ENCODE measurements at places on chromosomes 2 and 18.
A peak's percentile ranks its signal among the peaks of the same experiment; 100 is the strongest.

- no peak for DNase-seq
Measured at GRCh38 chr2:102193074-102193473, 6.3 kb downstream of the IL1RL2 start.

- DNase-seq, result no peak
Measured at GRCh38 chr2:16210841-16211240, 270.5 kb downstream of the MYCN start.

DNA sequence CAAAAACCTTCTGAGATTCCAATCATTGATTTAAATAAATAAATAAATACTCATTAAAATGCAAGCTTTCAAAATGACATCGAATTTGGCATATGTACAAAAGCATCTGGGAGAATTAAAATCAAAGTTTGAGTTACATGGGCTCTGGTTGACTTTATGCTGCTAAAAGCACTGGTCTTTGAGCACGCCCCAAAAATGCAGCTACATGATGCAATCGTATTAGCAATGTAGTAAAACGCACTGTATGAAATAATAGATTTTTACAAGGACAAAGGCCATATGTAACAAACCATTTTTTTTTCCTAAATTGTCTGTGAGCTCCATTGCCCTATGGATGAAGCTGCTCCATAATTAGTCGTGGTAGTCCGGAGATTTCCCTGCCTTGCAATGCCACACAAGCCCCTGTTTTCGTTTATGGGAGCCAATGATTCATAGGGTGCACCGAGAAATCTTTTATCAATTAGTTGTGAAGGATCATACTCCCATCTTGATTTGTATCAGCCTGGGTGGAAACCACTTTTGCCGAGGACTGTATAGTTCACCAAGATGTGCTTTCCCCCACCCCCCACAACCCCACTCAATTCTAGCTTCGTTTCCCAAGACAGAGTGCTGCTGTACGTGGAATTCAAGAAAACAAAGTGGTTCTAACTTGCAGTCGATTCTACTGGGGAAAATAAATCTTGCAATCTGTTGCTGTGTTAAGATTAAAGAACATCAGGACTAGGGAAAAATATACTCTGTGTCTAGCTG, 268.4 kb downstream of the IRS1 start:
- DNase-seq, result no peak

DNA sequence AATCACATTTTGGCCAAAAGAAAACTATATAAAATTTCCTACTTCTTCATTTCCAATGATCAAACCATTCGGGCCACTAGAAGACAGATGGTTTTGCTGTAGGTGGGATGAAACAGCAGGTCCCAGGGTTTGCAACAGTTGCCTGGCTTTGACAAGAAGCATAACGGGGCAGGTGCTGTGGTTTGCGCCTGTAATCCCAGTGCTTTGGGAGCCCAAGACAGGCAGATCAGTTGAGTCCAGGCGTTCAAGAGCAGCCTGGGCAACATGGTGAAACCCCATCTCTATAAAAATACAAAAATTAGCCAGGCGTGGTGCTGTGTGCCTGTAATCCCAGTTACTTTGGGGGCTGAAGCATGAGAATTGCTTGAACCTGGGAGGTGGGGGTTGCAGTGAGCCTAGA, 81.4 kb upstream of the XPO1 start:
- DNase-seq, result no peak

GRCh38 chr18:3397031-3397750, 52.8 kb upstream of the TGIF1 start:
- DNase-seq, result no peak

- DNase-seq, result no peak
Measured at GRCh38 chr2:219221957-219222518, 3.3 kb upstream of the ABCB6 start.

DNA sequence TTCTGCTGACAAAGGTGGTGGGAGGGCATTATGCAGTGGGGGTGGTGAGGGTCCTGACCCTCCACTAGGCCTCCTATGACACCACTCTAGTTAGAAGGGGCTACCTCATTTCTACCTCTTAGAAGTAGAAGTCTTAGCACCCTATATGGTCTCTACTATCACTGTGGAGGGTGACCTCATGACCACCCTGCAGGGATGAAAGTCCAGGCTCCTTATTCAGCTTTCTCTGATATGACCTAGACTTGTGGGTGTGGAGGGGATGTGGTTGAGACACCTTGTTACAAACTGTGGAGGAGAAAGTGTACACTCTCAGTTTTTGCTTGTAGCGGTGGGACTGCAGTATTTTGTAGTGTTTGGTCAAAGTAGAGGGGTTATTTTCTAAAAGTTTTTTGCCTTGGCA, 18.6 kb downstream of the TMEM182 start:
- no peak for DNase-seq

DNA sequence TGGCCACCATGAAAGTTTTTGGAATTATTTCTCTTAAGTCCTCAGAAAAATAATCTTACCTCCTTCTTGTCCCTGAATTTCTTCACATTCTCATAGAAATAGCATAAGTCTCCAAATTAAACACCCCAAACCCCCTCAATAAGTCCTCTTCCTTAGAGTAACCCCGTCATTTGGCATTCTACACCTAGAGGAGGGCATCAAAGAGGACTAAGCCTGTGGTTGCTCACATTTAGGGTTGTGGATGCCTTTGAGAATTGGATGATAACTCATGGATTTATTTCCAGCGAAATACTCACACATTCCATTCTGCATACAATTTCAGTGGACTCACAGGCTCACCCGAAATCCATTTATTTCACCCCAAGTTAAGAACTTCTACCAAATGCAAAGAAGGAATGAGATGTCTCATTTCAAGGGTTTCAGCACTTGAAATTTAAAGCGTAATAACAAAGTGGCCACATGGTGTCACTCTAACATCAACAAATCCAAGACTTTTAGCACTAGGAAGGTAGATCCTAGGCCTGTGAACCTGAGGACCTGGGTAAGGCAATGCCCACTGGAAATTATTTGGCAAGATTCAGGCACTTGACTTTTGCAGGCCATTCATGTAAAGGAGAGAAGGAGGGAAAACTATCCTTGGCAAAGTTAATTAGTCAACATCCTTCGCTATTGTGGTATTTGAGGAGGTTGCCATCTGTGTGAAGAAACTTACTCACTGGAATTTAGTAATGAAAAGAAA, 24.6 kb downstream of the DYTN start:
- peak; percentile 63 for DNase-seq

GRCh38 chr2:231672617-231673347, 35.5 kb upstream of the PTMA start:
- no peak for DNase-seq

GRCh38 chr2:156867201-156867600, 390.3 kb upstream of the GALNT5 start:
- no peak for DNase-seq

DNA sequence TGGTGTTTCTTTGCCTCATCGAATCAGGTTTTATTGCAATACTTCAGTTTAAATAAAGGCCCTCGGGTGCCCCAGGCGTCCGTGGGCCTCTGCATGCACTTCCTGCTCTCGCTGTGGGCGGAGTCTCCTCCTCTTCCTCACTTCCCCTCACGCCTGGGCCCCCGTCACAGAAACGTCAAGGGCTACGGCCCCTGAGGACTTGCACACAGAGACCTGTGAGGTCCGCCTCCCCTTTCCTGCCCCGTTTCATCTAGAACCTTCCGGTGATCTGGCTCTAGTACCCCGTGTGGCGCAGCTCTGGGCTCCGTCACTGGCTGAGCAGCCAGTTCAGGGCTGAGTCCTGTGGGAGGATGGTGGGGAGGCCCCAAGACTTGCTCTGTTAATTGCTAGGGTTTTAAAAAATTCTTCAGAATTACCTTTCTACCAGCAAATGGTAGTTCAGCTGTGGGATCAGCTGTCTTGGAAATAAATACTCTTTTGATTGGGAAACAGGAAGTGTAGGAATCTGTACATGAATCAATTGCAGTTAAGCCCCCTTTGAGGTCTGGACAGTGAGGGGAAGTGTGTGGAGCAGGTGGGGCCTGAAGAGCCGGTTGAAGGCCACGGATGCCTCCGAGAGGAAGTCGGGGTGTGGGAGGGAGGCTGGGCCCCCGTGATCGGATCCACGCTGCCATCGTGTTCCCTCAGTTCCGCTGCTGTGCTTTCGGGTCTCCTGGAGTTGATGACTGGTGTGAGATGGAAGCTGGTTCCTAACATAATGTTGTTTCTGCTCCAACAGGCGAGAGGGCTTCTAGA, 10.2 kb downstream of the NFATC1 start:
- DNase-seq, result peak; percentile 41

DNA sequence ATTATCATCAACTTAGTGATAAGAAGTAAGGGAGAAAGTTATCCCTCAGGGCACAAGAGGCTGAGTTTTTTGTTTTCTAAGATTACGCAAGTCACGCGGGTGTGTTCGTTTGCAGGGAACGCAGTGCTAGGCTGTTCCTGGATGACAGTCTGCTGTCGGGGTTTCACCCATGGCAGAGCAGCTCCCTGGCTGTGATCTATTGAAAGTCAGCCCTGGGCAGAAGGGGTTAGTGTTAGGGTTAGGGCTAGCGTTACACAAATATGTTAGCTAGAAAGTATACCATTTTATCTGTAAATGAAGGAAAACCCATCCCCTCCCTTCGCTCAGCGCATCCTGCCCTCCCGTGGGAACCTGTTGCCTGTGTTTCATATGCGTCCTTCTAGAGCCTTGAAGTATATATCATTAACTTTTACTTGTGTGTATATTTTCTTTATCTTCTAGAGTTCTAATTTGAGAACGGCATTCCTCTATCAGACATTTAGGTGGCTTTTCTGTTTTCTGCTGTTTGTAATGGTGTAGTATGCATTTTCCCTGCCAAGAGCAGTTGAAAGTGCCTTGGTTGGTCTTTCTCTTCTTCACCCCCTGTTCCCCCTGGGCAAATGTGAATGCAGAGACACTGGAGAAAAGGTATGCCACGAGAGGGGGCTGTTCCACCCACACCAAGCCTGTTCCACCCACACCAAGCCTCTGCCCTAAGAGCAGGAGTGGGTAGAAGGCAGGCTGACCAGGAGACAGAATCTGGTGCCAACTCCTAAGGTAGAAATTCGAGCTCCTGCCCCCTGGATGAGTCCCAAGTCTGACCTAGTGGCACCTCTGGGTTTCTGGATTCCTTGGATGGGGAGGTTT, 47.0 kb downstream of the ARMC9 start:
- DNase-seq, result no peak

GRCh38 chr2:160290598-160290997, 90.5 kb upstream of the ITGB6 start:
- no peak for DNase-seq

- no peak for DNase-seq
Measured at GRCh38 chr2:149004836-149005235, 33.7 kb upstream of the LYPD6B start.

DNA sequence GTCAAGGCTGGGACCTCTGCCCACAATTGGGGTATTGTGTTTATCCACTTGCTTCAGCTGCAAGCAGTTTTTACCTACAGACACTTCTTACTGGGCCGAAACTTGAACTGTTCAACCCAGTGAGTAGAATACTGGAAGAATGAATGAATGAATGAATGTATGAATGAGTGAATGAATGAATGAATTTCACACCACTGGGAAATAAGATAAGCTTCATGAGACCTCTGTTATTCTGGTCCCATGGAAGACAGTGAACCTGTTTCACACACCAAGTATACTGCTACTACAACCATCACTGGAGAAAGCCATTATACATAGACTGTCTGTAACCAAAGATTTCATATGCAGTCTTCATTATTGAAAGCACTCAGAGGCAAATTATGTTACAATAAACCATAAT, 295.0 kb upstream of the GULP1 start:
- no peak for DNase-seq

- no peak for DNase-seq
Measured at GRCh38 chr18:62632788-62633455, 82.4 kb upstream of the PHLPP1 start.

GRCh38 chr2:232436381-232437194, 19.4 kb upstream of the ALPI start:
- no peak for DNase-seq

GRCh38 chr18:40529478-40529877, 1425.6 kb upstream of the PIK3C3 start:
- DNase-seq, result peak; percentile 18

DNA sequence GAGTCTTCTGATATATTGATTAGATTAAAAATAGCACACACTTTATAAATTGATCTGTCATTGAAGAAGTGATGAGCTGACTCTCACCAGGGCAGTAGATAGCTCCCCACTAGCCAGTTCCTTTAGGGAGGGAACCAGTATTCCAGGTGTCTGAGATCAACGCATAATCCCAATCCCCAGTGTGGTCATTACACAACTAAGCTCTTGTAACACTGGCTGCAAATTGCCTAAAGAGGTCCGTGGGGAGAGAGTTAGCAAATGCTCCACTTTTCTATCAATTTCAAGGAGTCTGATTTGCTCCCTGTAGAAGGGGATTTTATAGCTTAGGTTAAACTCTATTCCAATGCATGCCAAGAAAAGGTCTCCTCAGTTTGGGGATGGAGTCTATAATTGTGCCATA, 7.7 kb downstream of the SLC14A1 start:
- no peak for DNase-seq

GRCh38 chr2:8587920-8588830, 93.7 kb upstream of the ID2 start:
- no peak for DNase-seq

GRCh38 chr2:121080013-121080772, 204.8 kb downstream of the TFCP2L1 start:
- DNase-seq, result peak; percentile 16

GRCh38 chr2:63992061-63992685, 27.1 kb downstream of the VPS54 start:
- DNase-seq, result no peak

- no peak for DNase-seq
Measured at GRCh38 chr2:215833531-215834162, 179.7 kb downstream of the MREG start.

- DNase-seq, result no peak
Measured at GRCh38 chr2:231644426-231644825, 51.8 kb downstream of the TEX44 start.

- no peak for DNase-seq
Measured at GRCh38 chr2:37052600-37053332, 31.4 kb downstream of the HEATR5B start.

DNA sequence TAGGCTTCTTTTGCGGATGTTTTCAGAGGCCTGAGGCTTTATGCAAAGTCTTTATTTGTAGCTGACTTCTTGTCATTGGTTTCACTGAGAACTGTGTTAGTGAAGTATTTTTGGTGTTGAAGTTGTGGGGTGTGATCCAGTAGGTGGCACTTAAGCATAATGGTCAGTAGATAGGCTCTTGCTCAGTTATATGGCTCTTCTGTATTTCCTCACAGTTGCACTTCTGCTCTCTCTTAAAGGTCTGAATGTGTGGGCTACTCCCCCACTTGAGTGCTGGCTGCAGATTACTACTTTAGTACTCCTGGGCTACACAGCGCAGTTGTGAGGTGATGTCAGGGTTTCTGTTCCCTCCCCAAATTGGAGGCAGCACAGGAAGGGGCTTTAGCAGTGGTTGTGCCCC, 133.8 kb upstream of the SCN7A start:
- no peak for DNase-seq

- peak; percentile 53 for DNase-seq
Measured at GRCh38 chr2:73981081-73982001, 3.4 kb upstream of the TET3 start.

DNA sequence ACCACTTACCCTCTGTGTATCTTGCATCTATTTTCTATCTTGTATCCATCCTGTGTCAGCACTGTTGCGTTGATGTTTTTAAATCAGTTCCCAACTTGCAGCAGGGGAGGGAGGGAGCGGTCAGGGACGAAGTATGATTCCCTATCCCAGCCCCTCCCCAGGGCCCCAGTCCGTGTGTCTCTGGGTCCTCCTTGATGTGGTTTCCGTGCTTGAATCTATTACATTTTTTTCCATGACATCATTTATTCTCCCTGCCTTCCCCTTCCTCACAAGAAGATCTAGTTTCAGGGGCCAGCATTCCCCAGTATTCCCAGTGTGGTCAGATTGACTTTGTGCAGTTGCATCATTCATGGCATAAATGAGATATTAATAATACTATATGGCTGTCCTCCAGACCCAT, 479.3 kb downstream of the PTPRM start:
- DNase-seq, result no peak

Data from Jurkat, Clone E6-1 (cell line).